ENCODE measurements at places on chromosomes 5 and 9.

GRCh38 chr5:1065891-1066650, 45.8 kb downstream of the SLC12A7 start:
- no peak for DNase-seq

DNA sequence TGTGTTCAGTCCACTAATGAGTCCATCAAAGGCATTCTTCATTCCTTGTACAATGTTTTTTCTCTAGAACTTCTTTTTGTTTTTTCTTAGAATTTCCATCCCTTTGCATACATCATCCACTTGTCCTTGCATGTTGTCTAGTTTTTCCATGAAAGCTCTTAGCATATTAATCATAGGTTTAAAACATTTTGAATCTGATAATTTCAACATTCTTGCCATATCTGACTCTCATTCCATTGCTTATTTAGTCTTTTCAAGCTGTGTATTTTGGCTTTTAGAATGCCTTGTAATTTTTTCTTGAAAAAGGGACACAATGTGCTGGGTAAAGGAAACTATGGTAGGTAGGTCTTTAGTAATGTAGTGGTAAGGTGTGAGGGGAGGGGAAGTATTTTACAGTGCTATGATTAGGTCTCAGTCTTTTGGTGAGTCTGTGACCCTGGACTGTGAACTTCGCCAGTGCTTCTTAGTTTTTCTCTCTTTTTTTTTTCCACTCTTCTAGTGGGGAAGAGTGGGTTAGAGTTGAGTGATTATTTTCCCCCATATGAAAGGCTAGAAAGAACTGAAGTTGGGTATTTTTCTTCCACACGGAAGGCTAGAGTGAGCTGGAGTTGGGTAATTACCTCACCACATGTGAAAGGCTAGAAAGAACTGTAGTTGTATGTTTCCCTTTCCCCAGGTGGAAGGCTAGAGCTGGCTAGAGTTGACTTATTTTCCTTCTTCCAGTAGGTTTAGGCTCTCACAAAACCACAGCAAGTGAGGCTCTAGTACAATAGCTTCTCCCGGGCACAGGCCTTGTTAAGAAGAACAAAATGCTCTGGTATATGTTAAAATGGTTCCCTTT, 172.1 kb downstream of the SNX18 start:
- no peak for DNase-seq

DNA sequence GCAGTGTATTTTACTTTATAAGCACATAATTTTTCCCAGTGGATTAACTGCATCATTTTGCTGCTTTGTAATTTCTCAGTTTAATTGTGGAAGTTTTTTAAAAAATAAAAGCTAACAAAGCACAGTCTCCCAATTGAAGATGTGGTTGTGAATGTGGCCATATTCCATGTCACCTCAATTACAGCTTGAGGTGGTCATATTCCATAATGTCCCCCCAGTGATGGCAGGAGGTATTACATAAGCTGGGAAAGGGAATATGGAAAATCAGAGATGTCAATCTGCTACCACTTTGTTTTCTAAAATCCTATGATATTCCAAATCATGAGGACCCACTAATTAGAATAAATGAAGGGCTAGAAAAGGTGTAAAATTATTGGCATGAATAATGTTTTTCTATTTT, 1672.0 kb upstream of the CDH9 start:
- DNase-seq = no peak

- no peak for DNase-seq
Observed at GRCh38 chr9:68821911-68822310, 116.9 kb downstream of the PIP5K1B start.

DNA sequence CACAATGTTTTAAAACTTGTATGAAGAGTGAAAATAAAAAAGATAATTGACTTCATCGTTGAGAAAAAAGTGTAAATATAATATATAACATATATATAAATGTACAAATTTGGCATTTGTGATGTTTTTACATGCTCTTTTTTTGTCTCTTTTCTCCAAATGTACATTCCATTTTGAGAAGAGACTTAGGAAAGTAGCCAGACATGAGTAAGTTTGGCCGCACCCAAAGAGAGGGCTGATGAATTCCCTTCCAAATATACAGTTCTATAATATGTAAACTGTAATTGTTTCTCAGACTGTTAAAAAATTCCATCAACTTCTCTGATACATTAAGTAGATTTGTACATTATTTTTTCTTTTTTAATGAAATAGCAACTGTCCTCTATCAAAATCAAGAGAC, 193.2 kb upstream of the MAP3K1 start:
- DNase-seq = no peak

DNA sequence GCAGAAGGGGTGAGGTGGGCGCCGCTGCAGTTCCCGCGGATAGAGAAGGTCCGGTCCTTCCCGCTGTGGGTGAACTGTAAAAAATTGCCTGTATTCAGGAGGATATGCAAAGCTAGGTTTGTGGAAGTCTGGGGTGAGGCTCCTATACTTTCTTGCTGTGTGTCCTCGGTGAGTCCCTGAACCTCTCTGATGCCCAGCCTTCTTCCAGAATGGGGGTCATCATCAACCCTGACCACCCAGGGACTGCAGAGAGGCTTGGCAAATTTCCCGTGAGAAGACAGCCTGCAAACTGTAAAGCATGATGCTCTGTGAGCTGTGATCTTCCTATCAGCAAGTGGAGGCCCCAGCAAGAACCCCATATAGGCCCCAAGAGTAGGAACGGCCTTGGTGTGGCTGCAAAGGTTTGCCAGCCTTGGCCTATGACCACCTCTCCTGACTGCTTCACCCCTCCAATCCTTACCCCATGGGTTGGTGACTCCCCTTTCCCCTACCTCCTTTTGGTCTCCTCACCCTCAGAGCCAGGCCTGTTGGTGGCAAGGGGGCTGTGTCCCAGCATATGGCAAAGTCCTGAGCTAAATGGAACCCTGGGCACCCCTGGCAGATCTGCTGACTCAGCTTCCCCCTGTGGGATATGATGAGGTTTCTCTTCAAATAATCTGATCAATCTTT, 760 bp downstream of the ALDH1B1 start:
- no peak for DNase-seq

GRCh38 chr5:72063219-72063819, 44.0 kb upstream of the MAP1B start:
- no peak for DNase-seq

DNA sequence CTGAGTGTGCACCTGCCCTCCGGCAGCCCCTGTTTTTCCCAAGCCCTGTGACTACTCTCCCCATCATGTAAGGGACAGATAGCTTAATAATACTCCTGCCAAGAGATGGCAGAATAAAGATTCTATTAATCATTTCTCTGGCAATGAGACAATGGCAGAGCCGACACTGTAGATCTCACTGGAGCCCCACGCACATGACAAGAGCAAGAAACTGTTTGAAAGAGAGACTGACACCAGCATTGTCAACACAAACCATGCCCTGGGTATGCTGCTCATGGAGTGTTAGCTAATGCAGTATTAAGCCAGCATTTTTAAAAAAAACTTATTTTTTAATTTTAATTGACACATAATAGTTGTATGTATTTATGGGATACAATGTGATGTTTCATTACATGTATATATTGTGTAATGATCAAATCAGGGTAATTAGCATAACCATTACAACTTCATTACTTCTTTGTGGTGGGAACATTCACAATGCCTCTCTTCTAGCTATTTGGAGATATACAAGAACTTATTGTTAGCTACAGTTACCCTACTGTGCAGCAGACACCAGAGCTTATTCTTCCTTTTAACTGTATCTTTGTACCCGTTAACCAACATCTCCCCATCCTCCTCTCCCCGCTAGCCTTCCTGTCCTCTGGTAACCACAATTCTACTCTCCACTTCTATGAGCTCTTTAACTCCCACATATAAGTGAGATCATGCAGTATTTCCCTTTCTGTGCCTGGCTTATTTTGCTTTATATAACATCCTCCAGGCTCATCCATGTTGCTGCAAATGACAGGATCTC, 31.5 kb upstream of the SEMA4D start:
- DNase-seq = no peak

DNA sequence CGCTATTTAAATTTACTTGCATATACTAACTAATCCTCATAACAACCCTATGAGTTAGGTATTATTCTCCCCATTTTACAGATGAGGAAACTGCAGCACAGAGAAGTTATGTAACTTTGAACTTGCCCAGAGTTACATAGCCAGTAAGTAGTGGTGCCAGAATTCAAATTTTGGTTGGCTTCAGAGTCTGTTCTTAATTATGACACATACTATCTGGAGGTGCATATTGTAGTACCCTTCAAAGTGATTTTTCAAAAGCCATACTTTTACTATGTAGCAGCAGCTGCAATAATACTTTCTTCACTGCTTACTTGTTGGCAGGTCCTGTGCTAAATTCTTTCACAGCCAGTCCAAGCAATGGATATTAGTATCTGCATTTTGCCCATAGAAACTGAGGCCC, 16.4 kb downstream of the MAN2A1 start:
- no peak for DNase-seq

GRCh38 chr5:1446602-1447343, 1.5 kb upstream of the SLC6A3 start:
- DNase-seq = no peak

GRCh38 chr9:93505541-93506132, 52.3 kb upstream of the FAM120AOS start:
- DNase-seq = no peak

DNA sequence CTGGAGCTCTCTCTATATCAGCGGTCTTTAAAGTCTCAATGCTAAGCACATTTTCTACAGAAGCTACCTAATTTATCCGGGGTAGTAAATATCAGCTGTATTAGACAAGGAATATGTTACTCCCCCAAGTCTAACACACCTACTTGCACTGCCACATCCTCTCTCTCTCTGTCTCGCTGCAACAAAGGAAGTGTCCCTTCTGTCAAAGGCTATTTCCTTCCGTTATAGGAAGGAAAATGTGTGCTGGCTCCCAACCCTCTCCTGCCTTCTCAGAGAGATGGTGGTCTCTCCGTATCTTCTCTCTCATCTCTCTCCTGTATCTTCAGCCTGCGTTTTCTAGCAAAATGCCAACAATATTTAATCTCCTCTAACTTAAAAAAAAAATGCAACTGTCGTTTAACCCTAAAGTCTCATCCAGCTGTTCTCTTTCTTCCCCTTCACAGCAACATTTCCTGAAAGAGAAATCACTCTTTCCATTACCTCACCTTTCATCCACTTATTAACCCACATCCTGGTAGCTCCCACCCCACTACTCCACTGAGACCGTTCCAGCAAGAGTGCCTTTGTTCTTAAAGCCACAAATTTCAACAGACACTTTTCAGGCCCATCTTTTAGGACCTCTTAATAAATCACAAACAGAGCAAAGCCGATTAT, 2.3 kb downstream of the TTF1 start:
- no peak for DNase-seq

DNA sequence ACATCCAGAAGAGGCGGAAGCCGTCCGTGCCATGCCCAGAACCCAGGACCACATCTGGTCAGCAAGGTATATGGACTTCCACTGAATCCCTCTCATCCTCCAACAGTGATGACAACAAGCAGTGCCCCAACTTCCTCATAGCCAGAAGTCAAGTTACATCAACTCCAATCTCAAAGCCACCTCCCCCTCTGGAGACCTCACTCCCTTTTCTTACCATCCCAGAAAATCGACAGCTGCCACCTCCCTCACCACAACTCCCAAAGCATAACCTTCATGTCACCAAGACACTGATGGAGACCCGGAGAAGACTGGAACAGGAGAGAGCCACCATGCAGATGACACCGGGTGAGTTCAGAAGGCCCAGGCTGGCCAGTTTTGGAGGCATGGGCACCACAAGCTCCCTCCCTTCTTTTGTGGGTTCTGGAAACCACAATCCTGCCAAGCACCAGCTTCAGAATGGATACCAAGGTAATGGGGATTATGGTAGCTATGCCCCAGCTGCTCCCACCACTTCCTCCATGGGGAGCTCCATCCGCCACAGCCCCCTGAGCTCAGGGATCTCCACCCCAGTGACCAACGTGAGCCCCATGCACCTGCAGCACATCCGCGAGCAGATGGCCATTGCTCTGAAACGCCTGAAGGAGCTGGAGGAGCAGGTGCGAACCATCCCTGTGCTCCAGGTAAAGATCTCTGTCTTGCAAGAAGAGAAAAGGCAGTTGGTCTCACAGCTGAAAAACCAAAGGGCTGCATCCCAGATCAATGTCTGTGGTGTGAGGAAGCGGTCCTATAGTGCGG, 130.3 kb upstream of the DMRT1 start:
- DNase-seq = no peak

GRCh38 chr9:124468061-124468740, 17.9 kb downstream of the ADGRD2 start:
- no peak for DNase-seq

- DNase-seq = no peak
Observed at GRCh38 chr5:14066326-14066725, 76.8 kb upstream of the TRIO start.

- no peak for DNase-seq
Observed at GRCh38 chr9:103802068-103802467, 292.0 kb upstream of the SMC2 start.

- no peak for DNase-seq
Observed at GRCh38 chr9:129278391-129279237, 100.6 kb upstream of the IER5L start.

DNA sequence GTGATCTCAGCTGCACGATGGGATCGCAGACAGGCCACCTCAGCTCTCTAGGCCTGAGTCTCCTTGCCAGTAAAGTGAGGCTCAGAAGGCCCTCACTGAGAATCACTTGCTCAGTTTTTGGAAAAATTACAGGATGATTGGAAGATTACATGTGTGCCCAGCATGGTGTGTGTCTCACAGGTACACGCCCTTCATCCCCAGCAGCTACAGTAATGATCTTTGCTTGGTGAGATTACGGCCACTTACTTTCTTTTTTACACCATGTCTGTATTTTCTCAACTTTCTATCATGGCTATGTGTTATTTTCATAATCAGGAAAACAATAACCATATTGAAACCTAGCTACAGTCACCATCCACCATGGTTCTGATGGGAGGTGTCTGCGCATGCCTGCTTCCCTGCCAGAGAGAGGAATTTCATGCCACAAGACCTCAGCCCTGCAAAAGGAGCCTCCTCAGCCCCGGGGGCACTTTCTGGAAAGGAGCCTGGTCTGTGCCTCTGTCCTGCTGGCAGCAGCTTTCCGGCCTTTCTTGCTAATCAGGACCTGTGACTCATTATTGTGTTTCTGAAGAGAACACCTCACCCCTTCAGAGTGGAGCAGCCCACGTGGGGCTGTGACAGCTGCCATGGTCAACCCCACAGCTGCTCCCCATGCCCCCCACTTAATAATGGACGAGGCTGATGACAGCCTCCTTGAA, 64.2 kb upstream of the OLFM1 start:
- no peak for DNase-seq

- DNase-seq = no peak
Observed at GRCh38 chr5:60184606-60185005, 291.1 kb upstream of the PDE4D start.

GRCh38 chr5:75975496-75975895, 107.7 kb upstream of the SV2C start:
- DNase-seq = no peak

DNA sequence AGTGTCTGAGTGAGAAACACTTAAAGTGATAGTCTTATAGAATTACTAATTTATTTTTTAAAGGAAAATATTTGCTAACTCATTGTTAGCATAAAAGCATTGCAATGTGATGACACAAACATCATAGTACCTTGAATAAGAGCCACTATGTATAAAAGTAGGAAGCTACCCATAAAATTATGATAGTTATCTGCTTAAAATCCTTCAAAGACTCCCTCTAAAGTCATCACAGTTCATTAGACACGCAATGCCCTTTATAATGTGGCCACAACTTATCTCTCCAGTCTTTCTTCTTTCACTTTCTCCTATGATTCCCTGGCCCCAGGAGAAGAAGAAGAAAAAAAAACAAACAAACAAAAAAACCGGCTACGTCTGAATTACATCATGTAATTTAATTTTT, 1144.0 kb upstream of the NUDT12 start:
- no peak for DNase-seq

Data from Panc1 (cell line).